GM20000 (cell line): ENCODE measurements at places on chromosomes 7 and 10.

DNA sequence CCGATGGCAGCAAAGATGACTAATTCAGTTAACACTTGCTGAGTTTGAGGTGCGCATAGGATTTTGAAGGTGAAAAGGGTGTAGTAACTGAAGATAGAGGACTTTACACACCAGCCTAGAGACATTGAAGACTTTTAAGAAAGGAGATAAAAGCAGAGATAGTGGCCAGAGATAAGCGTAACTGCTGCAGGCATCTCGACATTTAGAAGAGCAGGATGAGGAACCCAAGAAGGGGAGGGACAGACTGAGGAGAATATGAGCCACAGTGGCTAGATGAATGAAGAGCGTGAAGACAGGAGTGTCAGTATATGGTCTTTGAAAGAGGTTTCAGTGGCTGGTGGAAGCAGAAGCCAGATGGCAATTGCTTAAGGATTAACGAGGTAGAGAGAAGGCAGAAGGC lies 71.6 kb downstream of the CELF2 start:
- DNase-seq = no peak

- no peak for DNase-seq
Observed at GRCh38 chr7:87341441-87341840, 4.0 kb upstream of the CROT start.

- DNase-seq = no peak
Observed at GRCh38 chr7:85469446-85470010, 282.7 kb upstream of the SEMA3D start.

DNA sequence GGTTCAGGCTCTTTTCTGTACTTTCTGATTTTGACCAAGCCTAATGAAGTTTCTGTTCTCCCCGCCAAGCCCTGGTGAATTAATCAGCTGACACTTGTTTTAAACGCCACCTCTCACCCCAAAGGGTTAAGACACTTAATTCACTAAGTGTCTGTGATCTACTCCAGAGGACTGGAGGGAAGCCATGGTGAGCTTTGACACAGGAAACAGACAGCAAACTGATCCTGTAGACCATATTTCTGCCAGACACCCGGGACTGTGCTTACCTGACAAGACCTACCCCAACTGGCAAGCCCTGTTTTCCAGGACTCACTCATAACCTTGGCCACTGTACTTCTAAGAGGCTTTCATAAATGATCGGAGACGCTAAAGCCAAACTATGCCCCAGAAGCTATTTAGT lies 126.0 kb downstream of the STRA8 start:
- no peak for DNase-seq

DNA sequence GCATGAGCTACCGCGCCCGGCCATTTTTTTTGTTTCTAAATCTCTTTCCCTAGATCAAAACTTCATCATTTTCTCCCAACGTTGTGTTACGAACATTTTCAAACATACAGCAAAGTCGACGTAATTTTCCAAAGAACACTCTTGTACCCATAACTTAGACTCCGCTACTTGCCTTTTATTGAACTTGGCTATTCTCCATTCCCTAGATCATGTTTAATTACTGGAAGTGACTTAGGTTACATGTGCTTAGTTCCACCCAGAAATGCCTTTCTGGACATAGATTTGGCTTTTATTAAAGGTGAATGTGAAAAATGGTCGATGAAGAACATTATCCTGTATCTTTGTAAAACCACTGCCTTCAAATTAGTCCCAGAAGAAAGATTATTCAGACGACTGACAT lies 25.4 kb downstream of the DYNC2I1 start:
- no peak for DNase-seq

DNA sequence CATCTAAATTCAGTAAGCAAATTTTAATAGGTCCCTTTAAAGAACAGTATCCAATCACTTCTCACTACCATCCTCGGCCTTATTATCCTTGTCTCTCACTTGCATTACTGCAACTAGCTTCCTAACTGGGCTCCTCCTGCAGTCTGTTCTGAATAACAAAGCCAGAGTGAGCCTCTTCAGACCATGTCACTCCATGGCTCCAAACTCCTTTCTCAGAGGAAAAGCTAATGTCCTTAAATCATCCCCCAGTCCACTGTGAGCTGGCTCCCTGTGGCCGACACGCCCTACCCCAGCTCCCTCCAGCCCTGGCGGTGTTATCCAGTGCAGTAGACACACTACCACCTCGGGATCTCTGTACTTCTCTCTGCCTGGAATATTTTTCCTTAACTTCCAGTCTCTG lies 80.0 kb downstream of the EPC1 start:
- DNase-seq = no peak

DNA sequence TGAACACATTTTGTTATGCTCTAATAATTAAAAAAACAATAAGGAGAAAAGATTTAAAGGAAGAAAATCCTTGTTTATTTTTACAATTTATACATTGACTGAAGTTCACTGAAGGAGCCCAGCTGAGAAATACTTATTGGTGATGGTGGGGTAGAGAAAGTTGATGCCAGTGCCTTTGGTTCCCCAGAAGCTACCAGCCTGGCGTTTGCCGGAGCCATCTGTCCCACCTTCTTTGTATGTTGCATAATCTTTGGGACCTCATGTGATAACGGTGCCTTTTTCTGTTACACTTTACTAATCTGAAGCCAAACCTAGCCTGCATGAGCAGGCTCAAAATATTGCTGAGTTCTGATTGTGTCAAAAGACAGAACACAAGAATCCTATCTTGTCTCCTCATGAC lies 22.7 kb downstream of the ZNF365 start:
- DNase-seq = no peak

GRCh38 chr10:7054915-7055314 lies 355.9 kb downstream of the SFMBT2 start:
- peak; percentile 22 for DNase-seq

GRCh38 chr7:99949645-99950228 lies 20.3 kb upstream of the GJC3 start:
- no peak for DNase-seq

DNA sequence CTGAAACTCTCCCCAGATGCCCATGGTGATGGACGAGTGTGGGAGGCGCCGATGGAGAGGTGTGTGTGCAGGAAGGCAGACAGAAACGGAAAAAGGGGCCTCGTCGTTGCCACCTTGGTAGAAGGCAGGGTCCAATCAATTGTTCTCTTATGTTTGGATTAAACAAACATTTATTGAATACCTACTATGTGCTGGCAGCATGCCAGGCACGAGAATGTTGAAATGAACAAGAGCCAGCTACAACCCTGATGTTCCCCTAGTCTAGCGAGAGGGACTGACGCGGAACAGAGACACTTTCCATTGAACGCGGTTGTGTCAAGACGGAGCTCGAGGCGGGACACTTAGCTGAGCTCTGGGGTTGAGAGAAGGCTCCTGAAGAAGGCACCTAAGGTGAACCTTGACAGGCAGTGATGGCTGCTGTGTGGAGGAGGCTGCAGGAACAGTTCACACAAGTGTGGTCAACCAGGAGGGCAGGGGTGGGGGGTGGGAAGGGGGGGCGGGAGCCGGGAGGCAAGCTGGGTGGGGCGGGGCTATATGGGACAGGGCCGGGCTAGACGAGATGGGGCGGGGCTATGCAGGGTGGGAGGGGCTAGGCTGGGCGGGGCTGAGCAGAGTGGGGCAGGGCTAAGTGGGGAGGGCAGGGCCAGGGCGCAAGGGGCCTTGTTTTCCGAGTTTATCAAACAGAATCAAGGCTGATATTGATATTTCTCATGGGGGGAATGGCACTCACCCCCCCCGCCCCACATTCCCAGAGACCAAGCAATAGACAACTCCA lies 181.0 kb downstream of the GATA3 start:
- DNase-seq = no peak

DNA sequence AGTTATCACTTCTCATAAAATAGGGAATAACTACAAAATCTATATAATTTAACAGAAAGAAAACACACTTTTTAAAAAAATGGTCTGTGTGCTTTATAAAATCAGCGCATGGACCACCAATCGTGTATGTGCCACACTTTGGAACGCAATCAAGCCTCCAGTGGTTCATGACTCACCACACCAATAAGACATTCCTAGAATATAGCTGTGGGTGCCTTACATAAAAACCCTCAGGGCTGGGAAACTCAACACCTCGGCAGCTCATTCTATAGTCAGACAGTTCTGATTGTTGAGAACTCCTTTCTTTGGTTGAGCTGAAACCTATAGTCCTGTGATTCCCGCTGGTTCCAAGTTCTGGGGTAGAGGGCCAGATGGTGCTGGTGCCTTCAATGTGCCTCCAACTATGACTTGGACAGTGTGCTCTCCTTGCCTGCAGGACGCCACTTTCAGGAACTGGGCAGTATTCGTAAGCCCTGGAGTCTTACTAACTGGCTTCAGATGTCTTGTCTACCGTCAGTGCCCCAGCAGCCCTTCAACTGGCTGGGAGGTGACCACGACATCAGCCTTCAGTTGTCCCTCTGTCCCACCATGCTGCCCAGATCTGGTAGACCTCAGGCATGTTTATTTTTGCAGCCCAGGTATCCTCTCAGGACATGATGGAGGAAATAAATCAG lies 135.7 kb upstream of the GDF10 start:
- no peak for DNase-seq

- no peak for DNase-seq
Observed at GRCh38 chr10:47062441-47063200, 151.4 kb downstream of the PTPN20 start.

DNA sequence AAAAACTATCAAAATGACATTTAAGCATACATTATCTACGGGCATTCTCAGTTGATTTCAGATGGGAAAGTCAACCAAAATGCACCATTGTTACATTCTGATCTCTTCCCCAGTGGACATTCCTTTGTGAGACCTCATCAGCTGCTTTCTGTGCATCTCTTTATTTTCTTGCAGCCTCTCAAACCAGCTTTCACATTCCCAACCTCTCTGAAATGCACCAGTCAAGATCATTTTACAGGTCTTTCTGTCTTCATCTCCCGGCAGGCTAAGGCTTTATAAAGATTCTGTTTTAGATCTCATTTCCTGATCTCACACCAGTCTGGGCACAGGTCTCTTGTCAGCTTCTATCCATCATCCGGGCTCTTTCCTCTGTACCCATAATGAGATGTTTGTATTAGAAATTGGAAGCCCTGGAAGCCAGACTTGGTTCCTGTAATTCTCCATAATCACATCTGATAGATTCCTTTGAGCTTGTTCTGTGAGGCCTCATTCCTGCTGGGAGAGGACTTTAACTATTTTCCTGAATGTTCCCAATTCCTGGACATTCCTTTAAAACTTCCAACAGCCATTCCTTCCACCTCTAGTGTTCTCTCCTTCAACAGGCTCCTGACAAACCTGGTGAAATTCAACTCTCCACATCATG lies 44.3 kb upstream of the ARL4A start:
- DNase-seq = no peak

- no peak for DNase-seq
Observed at GRCh38 chr10:101839002-101839401, 4.6 kb downstream of the KCNIP2 start.

GRCh38 chr10:78602201-78602932 lies 466.4 kb upstream of the ZMIZ1 start:
- DNase-seq = no peak

- no peak for DNase-seq
Observed at GRCh38 chr7:22577470-22578001, 77.5 kb upstream of the STEAP1B start.

GRCh38 chr7:150756858-150757257 lies 19.6 kb downstream of the GIMAP5 start:
- peak; percentile 52 for DNase-seq

DNA sequence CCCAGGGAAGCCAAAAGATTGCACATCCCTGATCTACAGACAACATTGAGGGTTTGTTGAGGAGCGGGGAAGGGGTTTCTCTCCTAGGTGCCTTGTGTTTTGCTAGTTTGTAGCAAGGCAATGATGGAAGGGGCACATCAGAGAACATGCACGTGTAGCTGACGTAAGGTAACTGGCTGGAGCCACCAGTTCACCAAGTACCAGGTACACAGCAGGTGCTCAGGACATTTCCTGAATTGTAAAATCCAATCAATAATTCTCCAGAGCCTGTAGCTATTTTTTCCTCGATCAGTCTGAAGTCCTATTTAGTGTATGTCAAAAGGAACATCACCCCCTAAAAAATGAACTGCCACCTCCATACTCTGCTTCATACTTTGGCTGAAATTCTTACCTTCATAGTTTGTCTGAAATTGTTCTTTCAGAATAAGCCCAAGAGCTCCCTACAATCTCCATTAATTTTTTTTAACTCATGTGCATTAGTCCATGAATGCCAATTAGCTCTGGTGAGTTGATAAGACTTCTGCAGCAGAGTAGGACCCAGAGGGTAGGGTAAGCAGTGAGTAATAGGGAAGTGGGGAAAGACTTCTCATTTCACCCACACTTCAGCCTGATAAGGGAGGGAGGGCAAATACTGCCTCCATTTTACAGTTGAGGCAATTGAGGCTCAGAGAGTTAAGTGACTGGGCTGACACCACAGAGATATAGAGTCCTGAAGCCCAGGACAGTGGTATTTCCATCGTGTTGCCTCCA lies 36.0 kb upstream of the SLC26A3 start:
- DNase-seq = no peak

- no peak for DNase-seq
Observed at GRCh38 chr7:47587351-47587750, 5.4 kb upstream of the TNS3 start.

- DNase-seq = no peak
Observed at GRCh38 chr7:71096351-71096750, 35.6 kb upstream of the GALNT17 start.

DNA sequence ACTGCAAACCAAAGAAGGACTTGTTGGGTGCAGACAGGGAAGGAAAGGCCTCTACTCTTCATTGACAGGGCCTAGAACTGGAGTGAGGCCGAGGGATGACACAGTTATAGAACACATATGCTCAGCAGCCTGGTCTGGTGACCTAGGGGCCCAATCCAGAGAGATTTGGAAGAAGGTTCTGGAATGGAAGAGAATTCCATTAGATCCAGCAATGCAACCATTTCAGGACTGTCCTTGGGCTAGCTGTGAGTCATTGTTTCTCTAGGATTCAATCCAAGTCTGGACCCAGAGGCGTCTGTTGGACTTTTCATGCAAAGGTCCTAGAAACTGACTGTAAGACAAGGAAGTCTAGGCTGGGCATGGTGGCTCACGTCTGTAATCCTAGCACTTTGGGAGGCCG lies 59.2 kb downstream of the WIPF3 start:
- DNase-seq = no peak

DNA sequence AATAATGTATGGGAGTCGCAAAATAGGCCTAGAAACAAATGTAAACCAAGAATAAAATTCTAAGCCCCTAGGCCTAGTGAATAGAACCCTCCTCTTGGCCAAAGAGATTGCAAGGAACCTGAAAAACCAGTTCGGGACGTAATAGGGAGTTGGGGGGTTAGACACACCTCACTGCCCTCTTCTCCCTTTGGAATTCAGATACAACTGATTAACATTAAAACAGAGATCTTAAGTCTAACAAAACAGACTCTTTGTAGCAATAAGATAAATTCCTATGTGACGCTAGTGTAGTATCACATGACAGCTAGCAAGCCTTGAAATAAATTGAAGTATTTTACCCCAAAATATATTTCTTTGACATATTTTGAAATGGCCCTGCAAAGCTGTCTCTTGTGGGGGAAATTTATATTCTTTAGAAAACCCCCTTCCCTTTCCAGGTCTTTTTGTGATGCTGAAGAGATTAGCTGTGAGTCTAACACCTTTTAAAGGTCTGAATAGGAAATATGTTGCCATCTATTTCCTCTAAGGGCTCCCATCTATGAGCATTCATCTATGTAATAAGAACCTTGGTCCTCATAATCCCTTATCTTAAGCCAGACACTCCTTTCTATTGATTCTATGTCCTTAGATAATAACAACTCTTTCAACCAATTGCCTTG lies 623.4 kb upstream of the NRG3 start:
- no peak for DNase-seq

- no peak for DNase-seq
Observed at GRCh38 chr10:47282005-47282656, 17.9 kb upstream of the GDF10 start.
